GM13977 (cell line): ENCODE measurements at places on chromosomes 5 and 9.

DNA sequence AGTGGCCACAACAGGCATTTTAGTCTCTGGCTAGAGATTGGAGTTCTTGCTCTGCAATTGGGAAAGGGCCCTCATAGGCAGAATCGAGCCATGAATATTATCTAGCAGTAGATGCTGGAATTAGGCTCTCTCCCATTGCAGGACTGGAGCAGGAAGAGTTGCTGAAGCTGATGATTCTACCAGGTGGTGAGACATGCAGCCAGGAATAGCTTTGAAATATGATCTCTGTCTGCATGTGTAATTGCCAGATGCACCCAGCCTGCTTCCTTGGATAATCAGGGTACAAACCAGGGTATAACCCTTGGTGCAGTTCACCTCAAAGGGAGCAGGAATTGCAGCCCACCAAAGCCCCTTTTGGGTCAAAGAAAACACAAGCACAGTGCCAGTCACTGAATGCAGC is 211.4 kb upstream of the FTMT start:
- DNase-seq, result no peak

GRCh38 chr5:57499262-57500050 is 16.8 kb upstream of the ACTBL2 start:
- peak; percentile 42 for DNase-seq

GRCh38 chr9:125949703-125950460 is 202.7 kb downstream of the PBX3 start:
- DNase-seq, result no peak

- peak; percentile 76 for DNase-seq
Measured at GRCh38 chr5:132746954-132747615, at the start of gene CCNI2. Gene CCNI2 (plus strand): TSS chr5:132747426. CDS start chr5:132747496, 70 bp downstream.

DNA sequence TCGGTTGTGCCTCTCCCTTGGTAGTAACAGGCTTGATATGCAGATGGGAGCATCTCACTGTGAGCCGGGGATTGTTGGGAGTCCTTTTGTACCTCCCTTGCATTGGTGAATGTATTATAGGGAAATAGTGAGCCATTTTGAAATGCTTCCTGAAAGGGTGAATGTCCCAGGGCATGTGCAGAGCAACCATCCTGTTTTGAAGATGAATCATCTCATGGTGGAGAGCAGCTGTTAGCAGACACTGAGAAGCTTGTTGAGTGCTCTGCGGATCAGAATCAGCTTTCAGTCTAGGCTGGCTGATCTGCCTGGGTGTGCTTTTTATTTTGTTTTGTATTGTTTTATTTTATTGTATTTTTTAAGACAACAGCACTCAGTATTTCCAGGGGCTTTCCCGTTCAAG is 29.7 kb downstream of the SLC36A1 start:
- no peak for DNase-seq

DNA sequence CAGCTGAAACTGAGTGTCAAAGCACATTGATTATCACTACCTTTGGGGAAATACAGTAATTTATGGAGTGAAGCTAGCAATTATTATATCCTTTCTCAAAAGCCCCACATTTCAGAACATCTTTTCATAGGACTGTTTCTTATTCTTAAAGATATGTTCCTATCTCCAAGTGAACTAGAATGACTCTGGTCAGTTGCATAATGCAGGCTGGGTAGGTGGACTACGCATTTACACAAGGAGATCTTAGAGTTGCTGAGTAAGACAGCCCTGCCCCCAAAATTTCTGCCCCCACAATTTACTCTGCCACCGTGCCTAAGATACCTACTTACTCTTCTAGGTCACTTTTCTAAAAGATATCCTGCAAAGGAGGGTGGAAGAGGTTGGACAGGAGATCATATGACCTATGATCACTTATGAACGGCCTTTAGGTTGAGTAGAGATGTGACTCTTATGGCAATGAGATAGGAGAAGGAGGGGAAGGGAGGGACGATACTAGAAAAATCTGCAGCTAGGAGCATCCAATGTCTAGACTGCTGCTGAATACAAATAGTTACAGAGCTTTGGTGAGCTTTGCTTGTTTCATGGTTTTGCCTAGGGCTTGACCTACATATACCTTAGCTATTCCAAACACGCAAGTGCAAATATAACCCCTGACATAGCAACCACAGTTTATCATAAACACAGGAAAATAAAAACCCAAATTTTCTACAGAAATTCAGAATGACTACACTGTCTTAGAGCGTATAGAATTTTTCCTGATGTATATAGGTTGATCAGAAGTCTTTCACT is 121.7 kb downstream of the GLIS3 start:
- DNase-seq, result no peak

GRCh38 chr9:110844121-110844520 is 175.5 kb downstream of the MUSK start:
- DNase-seq, result no peak

DNA sequence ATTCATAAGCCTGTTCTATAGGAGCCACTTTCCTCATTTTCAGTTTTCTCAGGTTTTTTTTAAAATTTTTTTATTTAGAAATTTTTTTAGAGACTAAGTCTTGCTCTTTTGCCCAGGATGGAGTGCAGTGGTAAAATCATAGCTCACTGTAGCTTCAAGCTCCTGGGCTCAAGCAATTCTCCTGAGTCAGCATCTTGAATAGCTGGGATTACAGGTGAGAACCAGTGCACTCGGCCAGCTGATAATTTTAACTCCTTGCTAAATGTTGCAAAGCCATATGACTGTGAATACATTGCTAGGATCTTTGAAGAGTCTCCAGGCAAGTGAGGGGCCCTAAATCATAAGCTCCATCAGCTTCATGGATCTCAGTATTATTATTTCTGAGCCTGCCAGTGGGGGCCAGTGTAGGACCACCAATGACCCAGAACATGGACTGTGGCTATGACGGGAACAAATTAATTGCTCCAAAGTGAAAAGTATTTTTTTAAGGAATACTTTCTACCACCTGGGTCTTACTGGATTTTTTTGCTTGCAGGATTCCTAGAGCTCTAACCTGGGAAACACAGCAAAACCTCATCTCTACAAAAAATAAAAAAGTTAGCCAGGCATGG is 5.7 kb upstream of the GAPVD1 start:
- DNase-seq, result no peak

GRCh38 chr9:70340572-70340971 is 73.9 kb downstream of the KLF9 start:
- DNase-seq, result no peak

GRCh38 chr9:33416996-33417395 is 14.6 kb upstream of the AQP7 start:
- DNase-seq, result no peak

- no peak for DNase-seq
Measured at GRCh38 chr9:127568618-127568970, 43.5 kb upstream of the STXBP1 start.

DNA sequence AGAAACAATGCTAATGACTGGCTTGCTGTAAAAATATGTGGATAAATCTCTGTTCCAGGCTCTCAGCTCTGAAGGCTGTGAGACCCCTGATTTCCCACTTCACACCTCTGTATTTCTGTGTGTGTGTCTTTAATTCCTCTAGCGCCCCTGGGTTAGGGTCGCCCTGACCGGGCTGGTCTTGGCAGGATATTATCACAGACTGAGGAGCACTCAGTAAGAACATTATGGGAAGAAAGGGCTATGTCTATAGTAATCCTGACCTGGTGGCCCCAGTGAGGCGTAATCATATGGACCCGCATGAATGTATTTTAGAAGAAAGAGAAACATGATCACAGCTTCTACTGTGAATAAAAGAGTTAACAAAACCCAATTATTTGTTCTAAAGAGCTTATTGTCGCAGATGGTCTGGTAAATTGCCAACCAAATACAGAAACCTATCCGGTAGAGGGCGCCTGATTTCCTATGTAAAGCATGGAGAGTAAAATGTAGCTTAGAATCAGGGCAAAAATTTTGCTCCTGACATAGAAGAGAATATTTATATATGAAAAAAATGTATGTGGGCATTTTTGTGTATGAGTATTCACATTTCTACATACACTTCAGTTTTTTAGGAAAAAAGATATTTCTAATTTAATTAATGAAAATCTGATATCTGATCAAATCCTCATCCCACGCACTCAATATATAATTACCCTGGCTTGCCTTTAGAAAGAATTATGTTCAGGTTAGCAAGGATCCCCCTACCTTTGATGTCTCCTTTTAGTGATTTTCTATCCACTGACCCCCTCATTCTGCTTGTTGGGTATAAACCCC is 5.8 kb upstream of the IFNA1 start:
- DNase-seq, result peak; percentile 6

GRCh38 chr5:3359642-3360041 is 236.0 kb upstream of the IRX1 start:
- no peak for DNase-seq

DNA sequence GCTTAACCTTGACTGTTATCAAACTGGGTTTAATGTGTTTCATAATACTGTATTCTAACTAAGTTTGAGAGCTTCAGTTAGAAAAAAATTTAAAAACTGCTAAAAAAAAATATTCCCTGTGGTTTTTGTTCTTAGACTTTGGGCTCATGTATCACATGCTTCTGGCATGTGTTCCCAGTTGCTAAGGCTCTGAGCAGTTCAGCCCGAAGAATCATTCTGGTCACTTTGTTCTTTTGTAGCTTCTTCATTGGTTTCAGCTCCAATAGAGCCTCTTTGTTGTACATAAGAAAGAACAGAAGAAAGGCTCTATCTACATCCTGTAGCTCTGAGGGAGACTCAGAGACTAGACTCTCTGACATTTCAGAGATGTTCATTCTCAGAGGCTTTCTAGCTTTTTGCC is 25.6 kb downstream of the KCNN2 start:
- DNase-seq, result no peak

- DNase-seq, result no peak
Measured at GRCh38 chr5:329121-329735, 7.7 kb downstream of the AHRR start.

- no peak for DNase-seq
Measured at GRCh38 chr5:19044931-19045695, 942.9 kb downstream of the CDH18 start.

GRCh38 chr5:140182803-140183367 is 7.9 kb downstream of the CYSTM1 start:
- DNase-seq, result no peak

DNA sequence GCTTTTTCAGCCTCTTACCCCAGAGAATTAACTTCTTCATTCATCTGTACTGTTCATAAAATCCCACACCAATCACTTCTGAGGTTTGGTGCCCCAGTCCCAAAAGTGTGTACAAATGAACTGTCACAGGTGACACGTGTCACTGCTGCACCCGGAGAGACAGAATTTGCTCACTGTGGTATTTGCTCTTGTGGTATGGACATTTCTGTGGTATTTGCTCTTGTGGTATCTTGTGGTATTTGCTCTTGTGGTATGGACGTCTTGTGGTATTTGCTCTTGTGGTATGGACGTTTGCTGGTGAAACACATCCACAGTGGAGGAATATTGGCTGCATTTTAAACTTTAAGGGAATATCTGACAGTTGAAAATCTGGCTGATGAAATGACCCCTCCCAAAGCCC is 214.9 kb upstream of the DAP start:
- no peak for DNase-seq

DNA sequence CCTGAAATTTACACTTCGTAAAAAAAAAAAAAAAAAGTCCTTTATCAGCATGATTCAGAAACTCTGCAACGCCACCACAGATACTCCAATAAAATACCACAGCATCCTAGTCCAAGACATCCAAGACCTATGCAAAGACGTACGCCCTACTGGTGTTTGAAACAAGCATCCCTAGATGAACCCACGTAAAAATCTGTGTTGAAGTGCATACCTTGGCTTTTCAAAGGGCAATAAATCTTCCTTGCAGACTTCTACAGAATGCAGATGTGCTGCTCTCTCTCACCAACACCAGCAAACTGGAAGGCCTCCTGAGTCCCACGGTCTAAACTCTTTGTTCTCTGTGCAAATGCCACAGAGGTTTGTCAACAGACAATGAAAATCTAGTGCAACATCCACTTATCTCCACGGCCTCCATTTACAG is 38.8 kb downstream of the MYO10 start:
- DNase-seq, result no peak

DNA sequence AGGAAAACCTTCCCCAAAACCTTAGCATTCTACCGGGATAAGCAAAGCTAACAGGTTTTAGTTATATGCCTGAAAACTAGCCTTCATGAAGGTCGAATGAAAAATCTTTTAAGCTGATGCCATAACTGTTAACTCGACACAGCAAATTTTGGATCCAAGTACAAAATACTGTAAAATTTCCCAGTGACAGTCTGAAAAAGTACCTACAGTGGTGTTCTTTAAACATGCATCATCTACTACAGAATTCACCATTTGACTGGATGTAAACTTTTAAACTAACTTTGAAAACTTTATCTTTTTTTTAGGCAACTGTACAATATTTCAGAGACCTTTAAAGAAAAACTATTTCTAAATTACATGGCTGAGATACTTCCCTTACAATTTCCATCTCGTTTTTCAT is 791 bp downstream of the RAPGEF6 start:
- DNase-seq, result no peak

DNA sequence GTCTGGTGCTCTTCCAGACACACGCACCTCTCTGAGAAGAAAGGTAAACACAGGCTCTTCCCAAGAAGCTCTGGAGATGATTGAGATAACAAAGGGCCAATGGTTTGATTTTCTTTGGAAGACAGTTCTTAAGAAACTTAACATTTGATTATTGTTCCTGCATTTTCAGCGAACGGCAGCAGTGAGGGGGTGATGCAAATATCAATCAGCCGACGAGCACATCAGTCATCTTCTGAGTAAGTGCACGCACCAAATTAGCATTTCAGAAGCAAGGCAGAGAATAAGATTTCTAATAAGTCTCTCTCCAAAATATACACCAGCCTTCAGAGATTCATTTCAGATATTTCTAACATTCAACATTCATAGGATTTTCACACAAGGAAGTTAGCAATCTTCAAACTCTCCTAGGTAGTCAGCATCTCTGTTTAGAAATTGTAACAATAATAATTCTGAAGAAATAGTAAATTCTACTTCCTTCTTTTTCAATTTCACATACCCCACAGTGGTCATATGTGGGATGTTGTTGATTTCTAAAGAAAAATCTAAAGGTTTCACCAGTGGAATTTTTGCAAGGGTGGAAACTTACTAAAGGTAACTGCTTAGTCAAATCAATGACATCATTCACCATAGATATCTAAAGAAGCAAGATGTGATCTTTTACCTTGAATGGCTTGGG is 250.3 kb downstream of the SEC61B start:
- peak; percentile 27 for DNase-seq

GRCh38 chr9:134547161-134548100 is 94.2 kb upstream of the COL5A1 start:
- DNase-seq, result no peak

GRCh38 chr5:159257007-159257406 is 6.1 kb upstream of the UBLCP1 start:
- no peak for DNase-seq

- DNase-seq, result no peak
Measured at GRCh38 chr5:109155625-109156024, 254.1 kb downstream of the PJA2 start.

- no peak for DNase-seq
Measured at GRCh38 chr5:8033261-8033660, 164.3 kb downstream of the MTRR start.

DNA sequence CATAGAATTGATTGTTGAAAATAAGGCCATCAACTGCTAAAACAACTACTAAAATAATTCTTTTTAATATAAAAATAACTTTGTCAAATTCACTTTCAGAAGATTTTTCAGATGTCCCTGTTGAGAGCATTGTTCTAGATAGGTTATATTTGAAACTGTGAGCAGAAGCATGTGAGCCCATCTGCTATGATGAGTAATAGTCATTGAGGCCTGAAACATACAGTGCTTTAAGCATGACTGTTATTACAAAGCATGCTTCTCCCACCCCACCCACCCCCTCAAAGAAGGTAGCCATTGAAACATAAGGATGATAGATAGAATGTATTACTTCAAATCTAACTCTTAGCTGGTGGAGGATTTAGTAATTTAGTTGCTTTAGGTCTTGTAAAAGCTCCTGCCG is 86.0 kb downstream of the UHRF2 start:
- DNase-seq, result no peak
